ENCODE measurements at places on chromosomes 1 and 21.

DNA sequence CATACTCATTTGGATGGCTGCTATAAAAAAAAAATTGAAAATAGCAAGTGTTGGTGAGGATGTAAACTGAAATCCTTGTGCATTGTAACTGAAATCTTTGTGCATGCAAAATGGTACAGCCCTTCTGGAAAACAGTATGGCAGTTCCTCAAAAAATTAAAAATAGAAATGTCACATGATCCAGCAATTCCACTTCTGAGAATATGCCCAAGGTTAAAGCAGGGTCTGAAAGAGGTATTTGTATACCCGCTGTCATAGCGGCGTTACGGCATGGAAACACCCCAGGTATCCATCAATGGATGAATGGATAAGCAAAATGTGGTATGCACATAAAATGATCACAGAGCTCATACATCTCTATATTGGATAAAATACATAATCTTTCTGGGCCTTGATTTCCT is 116.7 kb downstream of the RUSC1 start:
- DNase-seq, result no peak

DNA sequence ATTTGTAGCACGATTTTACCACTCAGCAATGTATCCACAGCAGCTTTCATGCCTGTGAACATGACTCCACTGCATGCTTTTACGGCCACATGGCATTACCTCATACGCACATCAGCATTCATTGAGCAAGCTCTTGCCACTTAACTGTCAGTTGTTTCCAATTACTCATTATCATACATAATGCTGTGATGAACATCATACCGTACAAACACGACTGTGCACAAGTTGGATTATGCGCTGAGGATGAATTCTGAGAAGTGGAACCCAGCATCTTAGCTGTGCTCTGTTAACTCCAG is 9.6 kb downstream of the UMODL1 start:
- no peak for DNase-seq

DNA sequence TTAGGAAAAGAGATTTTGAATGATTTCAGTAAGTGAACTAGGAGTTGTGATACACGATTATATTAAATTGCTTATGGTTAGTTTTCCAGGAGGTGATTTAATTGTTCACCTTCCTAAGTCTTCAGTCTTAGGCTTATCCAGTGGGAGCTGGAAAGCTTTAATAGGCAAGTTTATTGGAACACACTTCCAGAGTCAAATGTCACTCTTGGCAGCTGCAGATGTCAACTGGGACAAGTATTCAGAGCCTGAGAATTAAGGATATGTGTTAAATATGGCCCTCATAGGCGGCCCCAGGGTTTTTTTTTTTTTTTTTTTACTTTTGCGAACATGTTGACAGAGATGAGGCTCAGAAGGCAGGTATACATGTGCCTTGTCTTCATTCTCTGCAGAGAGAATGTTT is 29.2 kb downstream of the UCK2 start:
- DNase-seq, result no peak

DNA sequence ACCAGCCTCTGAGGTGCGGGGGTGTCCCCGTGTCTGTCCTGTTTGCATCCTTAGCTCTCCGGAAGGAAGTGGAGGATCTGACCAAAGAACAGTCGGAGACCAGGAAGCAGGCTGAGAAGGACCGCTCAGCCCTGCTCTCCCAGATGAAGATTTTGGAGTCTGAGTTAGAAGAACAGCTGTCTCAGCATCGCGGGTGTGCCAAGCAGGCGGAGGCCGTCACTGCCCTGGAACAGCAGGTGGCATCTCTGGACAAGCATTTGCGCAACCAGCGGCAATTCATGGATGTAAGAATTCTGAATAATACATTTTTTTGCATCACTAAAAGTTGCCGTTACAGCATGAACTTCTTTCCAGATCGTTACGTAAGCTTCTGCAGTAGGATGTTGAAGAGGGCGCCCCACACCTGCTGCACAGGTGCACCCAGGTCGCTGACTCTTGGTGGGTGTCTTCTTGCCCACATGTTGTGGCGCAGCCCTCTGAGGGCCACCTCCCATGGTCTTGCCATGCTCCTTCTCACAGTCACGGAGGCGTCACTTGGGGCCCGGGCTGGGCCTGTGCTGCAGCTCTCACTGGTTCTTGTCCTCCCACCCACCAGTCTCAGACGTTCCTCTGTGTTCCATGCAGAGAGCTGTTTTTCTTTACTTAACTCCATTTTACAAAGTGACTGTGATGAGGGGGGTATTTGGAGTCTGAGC is 61.3 kb upstream of the DIP2A start:
- DNase-seq, result no peak

DNA sequence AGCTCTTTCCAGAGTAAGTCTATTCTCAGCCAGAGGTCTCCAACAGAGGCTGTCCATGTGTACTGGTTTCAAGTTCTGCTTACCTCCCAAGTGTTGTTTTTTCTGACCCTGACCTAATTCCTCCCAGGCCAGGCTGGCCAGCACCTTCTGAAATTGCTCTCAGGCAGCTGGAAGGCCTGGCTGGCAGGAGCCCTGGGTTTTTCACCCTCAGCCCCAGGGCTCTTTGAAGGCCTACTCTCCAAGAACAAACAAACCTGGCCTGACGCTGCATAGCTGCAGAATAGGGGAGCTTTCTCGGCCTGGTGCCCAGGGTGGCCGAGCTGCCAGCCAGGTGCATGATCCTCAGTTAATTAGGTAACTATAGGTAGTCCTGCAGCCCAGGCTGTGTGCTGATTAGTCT is 147.5 kb downstream of the CACNA1E start:
- no peak for DNase-seq

DNA sequence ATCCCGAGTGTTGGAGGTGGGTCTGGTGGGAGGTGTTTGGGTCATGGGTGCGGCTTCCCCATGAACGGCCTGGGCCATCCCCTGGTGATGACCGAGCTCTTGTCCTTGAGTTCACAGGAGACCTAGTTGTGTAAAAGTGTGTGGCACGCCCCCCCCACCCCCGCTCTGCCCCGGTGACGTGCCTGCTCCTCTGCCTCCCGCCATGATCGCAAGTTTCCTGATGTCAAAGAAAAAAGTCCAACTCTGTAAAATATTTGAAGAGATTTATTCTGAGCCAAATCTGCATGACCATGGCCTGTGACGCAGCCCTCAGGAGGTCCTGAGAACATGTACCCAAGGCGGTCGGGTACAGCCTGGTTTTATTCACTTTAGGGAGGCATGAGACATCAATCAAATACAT is 125.1 kb upstream of the COL6A1 start:
- no peak for DNase-seq
